ENCODE measurements at places on chromosomes 2 and 18.

- DNase-seq, result no peak
These were observed 2.7 kb downstream of the ZNF532 start for GRCh38 chr18:58867281-58867961.

DNA sequence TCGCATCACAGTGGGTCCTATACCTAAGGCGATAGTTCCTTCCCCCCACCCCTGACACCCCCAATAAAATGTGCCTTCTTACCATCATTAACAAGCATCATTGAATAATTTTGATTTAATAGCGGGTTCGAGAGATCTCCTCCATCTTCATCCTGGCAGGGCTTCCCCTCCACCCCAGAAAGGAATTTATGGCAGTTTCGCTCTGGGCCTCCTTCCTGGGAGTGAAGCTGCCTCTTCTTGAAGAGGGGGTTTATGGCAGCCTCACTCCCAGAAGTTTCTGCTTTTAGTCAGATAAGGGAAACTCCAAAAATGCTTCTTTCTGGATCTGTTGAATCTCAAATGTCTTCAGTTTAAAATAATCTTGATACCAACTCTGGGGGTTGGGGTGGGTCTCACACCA is 45.7 kb downstream of the RRM2 start:
- no peak for DNase-seq

- DNase-seq, result no peak
These were observed 97.3 kb downstream of the MMADHC start for GRCh38 chr2:149490296-149490695.

GRCh38 chr2:50782543-50782942 is 249.4 kb downstream of the NRXN1 start:
- no peak for DNase-seq

DNA sequence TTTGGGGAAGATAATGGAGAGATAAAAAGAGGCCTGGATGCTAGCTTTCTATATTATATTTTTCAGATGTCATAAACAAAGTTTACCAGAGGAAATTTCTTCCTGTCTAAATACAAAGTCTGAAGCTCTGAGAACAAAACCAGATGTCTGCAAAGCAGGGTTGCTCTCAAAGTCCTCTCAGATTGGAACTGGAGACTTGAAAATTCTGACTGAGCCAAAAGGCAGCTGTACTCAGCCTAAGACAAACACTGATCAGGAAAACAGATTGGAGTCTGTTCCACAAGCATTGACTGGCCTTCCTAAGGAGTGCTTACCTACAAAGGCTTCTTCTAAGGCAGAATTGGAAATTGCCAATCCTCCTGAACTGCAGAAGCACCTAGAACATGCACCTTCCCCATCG is 25.1 kb downstream of the KDM3A start:
- DNase-seq, result no peak

- no peak for DNase-seq
These were observed 89.7 kb downstream of the TMEM247 start for GRCh38 chr2:46569061-46569560.

DNA sequence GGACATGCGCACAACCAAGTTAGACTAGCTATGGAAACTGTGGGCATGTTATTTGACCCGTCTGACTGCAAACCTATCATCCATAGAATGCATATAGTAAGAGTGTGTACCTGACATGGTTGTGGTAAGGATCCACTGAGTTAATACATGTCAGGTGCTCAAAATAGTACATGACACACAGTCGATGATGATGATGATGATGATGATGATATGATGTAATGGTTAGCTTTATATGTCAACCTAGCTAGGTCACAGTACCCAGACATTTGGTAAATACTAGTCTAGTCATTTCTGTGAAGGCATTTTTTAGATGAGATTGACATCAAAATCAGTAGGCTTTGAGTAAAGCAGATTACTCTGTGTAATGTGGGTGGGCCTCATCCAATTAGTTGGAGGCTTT is 204.1 kb downstream of the AFF3 start:
- DNase-seq, result no peak

DNA sequence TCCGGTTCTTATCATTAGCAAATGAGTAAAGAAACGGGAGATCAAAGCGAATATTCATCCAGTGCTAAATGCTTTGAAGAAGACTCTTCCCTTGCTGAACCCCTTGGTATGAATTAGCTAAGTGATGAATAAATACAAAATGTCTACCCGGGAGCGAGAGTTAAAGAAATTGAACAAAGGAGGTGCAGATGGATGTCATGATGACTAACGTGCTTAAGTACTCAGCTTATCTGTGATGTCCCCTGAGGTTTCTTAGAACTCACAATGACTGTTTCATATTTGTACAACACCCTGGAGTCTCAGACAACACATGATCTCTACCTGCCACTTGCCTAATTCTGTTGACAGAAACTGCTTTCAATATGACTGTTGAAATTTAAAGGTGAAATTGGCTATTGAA is 148.5 kb downstream of the TMEM200C start:
- DNase-seq, result no peak

DNA sequence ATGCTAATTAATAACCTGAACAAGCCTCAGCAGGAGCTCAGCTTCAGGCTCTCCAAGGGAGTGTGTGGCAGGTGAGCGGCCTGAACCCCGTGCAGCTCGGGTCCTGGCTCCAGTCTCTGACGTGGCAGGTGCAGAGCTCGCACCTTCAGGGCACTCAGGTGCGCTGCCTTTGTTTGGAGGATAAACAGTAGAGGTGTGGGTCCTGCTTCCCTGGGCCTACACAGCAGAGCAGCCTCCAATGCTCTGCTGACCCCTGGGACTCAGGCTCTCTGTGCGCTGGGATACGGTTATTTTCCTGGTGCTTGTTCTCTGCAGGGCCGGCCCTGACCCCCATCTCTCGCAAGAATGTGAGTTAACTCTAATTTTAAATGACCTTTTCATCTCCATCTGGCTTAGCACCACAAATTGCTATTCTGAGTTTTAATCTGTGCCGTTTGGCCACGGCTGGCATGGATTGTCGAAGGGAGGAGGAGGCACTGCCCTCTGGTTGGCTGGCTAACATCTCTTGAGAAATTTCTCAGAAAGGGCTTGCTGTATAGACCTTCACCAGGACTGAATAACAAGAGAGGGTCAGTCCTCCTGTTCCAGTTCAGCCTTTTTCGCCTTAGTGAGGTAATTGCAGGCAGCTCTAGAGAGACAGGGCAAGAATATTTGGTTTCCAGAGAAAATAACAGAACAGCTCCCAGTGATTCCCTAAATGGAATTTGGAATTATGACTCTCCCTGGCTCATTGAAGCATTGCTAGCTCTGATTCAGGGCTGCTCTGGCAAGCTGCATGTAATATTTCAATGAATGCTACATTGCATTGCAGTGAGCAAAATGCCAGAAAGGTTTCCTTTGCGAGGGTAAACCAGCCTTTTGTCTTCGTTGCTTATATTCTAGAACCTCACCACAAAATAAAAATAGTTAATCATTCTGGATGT is 161.8 kb downstream of the DCDC2C start:
- no peak for DNase-seq

DNA sequence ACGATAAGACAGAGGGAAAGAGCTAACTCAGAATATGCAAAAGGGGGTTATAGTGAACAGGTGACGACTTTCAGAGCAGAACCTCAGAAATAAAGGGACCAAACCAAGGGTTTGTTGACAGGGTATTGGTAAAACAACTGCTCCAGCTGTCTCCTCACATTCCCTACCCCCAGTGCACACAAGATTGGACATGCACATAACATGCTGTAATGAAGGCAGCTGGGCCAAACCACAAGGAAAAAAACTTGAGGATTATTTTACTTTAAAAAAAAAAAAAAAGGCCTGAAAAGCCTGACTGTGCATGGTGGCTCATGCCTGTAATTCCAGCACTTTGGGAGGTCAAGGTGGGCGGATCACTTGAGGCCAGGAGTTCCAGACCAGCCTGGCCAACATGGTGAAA is 3.5 kb downstream of the RBM43 start:
- DNase-seq, result no peak

DNA sequence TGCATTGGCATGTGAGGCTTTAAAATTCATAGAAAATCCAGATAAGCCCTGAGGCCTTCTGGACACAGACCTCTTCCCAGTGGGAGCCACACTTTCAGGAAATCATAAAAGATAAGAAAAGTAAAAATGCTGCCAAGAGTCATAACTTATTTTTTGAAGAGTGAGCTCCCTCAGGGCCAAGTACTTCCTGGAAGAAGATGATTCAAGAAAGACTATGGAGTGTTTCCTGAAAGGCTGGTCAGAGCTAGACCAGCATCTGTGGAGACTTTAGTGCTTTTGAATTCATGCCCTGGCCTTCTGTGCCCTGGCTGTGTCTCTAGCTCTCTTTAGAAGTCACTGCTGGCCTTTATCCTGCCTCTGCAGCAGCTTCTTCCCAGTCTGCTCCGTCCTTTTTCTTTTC is 6.4 kb upstream of the XDH start:
- no peak for DNase-seq

GRCh38 chr18:2654928-2655177 is 673 bp upstream of the SMCHD1 start:
- no peak for DNase-seq
